Activated CD4-positive, alpha-beta T cell treated with anti-CD3 and anti-CD28 coated beads for 48 hours (primary cell): ENCODE measurements at places on chromosomes 6 and 20.

- no peak for DNase-seq
Observed at GRCh38 chr6:106186714-106187113, 100.6 kb downstream of the PRDM1 start.

DNA sequence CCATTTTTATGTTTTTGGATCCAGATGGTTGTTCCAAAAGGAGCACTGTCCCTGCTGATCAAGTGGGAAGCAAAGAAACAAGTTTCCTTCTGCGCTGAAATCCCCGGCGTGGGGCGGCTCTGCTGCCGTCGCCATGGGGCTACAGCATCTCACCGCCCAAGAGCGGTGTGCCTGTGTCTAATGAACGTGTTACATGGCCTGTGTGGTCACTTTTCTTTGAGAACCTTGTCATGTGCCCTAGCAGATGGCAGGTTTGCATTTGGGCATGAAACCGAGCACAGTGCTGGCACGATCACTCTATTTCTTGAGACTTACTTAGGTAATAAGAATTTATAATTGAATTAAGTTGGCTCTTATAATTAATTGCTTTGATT is 51.9 kb downstream of the ZDHHC14 start:
- no peak for DNase-seq

DNA sequence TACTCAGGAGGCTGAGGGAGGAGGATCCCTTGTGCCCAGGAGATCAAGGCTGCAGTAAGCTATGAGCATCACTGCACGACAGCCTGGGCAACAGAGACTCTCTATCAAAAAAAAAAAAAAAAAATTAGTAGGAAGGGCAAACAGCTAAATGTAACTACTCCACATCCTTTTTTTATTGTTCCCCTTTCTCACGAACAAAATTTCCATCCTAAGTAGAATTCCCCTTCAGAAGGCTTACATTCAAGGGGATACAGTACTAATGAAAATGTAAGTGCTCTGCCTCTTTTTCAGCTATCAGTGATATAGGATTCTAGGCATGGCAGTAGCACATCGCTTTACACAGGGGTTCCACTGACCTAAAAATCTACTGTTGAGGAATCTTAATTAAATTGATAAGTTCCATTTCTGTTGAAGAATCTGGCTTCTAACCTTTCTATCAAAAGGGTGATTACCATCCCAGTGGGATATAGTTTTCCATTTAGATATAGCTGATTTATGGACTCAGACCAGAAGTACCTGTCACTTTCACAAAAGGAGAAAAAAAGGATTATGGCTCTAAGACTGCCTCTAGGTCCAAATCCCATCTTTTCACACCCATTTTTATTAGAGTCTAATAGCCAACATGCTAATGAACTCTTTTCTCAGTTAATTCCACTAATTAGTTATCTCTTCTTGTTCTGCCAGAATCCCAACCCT is 2.6 kb downstream of the B4GALT5 start:
- no peak for DNase-seq

GRCh38 chr6:11386323-11386722 is 151.2 kb upstream of the TMEM170B start:
- no peak for DNase-seq

DNA sequence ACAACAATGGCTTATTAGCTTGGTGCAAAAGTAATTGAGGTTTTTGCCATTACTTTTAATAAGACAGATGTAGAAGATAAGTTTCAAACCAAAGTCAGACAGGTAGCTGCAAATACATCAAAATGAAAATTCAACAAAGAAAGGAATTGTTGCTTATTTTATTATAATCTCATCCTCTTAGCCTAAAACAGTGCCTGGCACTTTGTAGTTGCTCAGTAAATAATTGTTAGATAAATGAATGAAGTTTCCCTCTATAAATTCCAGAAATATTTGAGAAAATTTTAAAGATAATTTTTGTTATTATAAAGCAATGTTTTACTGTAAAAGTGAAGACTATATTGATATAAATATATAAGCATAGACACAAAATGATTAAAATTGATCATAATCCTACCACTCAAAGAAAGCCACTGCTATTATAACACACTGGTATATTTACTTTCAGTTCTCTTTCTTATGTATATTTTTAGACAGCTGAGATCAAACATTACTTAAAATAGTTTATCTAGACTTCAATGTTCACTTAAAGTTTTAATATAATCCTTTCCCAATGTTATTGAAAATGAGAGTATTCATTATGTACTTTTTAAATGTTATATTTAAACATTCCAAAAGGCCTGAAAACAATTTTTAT is 42.5 kb downstream of the SESN1 start:
- no peak for DNase-seq

- DNase-seq: no peak
Observed at GRCh38 chr20:50004229-50004628, 21.4 kb downstream of the SNAI1 start.

- no peak for DNase-seq
Observed at GRCh38 chr6:4565301-4566250, 210.6 kb upstream of the CDYL start.

DNA sequence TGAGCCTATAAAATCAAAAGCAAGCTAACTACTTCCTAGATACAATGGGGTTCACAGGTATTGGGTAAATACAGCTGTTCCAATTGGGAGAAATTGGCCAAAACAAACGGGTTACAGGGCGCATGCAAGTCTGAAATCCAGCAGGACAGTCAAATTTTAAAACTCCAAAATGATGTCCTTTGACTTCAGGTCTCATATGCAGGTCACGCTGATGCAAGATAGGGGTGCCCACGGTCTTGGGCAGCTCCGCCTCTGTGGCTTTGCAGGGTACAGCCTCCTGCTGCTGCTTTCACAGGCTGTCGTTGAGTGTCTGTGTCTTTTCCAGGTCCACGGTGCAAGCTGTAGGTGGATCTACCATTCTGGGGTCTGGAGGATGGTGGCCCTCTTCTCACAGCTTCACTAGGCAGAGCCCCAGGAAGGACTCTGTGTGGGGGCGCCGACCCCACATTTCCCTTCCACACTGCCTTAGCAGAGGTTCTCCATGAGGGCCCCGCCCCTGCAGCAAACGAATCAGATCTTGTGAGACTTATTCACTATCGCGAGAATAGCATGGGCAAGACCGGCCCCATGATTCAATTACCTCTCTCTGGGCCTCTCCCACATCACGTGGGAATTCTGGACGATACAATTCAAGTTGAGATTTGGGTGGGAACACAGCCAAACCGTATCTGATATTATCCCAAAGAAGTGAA is 11.9 kb upstream of the SMIM29 start:
- no peak for DNase-seq

- no peak for DNase-seq
Observed at GRCh38 chr6:167705211-167705750, 121.4 kb upstream of the AFDN start.

DNA sequence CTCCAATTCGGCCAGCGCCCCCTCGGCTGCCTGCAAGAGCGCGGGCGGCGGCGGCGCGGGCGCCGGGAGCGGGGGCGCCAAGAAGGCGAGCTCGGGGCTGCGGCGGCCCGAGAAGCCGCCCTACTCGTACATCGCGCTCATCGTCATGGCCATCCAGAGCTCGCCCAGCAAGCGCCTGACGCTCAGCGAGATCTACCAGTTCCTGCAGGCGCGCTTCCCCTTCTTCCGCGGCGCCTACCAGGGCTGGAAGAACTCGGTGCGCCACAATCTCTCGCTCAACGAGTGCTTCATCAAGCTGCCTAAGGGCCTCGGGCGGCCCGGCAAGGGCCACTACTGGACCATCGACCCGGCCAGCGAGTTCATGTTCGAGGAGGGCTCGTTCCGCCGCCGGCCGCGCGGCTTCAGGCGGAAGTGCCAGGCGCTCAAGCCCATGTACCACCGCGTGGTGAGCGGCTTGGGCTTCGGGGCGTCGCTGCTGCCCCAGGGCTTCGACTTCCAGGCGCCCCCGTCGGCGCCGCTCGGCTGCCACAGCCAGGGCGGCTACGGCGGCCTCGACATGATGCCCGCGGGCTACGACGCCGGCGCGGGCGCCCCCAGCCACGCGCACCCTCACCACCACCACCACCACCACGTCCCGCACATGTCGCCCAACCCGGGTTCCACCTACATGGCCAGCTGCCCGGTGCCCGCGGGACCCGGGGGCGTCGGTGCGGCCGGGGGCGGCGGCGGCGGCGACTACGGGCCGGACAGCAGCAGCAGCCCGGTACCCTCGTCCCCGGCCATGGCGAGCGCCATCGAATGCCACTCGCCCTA is 963 bp downstream of the FOXF2 start:
- no peak for DNase-seq

DNA sequence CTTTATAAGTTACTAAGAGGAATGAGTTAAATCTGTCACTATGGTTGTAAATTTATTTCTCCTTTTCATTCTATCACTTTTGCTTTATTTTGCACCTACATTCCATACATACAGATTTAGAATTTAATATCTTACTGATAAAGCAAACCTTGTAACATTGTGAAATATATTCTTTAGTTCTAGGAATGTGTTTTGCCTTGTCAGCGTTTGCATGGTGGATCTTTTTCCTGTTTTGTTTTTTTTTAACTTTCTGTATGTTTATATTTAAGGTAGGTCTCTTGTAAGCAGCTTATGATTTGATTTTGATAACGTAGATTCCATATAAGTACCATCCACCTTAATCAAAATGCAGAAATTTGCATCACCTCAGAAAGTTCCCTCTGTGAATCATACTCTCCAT is 16.4 kb downstream of the RAB22A start:
- no peak for DNase-seq

DNA sequence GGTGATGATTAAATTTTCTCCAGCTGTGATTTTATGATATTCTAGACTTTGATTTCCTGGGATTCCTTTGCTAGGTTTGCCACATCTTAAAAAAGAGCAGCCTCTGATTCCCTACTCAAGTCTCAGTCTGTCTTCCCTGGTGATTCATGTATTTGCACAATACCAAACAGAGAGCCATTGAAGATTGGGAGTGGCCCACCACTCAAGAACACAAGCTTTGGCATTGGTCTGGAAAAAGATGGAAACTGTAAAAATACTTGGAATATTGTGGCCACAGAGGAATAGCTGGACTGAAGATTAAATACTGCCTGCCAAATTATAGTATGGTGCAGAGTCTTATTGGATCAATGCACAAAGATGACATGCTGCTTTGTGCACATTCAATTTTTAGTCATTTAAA is 32.9 kb downstream of the PTCHD4 start:
- DNase-seq: no peak

DNA sequence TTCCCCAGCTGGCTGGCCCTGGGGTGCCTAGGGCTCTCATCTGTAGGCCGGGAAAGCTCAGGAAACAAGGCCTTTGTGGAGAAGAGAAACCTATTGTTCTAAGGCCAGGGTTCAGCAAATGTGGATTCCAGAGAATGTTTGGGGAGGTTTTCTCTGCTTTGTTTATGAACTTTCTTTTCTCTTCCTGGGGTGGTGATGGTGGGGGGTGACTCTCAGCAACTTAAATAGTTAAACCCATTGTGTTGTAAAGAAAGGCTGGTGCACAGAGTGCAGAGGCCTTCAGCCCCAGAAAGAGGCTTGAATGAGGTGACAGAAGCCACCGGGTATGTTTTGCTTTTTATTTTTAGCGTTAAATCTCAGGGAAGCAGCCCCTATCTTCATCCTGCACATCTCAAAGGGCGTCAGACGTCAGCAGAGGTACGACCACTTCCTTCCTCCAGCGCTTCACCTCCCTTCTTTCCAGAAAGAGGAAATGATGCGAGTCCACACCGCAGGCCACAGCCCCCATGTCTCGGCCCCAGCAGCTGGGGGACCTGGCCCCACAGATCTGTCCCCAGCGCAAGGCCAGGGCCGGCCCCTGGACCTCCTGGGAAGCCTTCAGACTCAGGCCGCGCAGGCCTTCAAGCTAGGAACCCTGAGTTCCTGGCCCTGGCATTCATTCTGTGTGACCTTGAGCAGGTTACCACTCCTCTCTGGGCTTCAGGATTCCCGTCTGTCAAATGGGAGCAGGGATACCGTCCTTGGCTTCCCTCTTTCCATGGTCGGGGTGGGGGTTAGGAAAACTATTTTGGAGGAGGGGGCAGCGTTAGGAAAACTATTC is 605 bp upstream of the PPP1R16B start:
- DNase-seq: peak; percentile 70

- no peak for DNase-seq
Observed at GRCh38 chr6:87645080-87645479, 55.1 kb downstream of the ORC3 start.

- no peak for DNase-seq
Observed at GRCh38 chr6:78832091-78832808, 35.1 kb upstream of the IRAK1BP1 start.

GRCh38 chr6:10163203-10163962 is 251.5 kb downstream of the TFAP2A start:
- DNase-seq: no peak

DNA sequence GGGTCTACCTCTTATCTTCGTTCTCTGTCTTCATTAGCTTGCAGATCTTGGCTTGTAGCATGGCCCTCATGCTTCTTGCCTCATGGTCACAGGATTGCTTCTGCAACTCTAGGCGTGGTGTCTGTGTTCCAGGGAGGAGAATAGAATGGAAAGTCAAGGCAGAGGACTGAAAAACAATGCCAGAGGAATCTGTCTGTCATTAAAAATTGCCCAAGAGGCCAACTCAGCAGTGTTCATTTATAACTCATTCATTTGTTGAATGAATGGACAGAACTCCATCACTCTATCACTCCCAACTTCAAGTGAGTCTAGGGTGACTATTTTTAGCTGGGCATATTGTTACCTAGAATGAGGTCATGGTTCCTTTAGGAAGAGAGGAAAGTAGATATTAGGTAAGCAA is 179.6 kb downstream of the UST start:
- DNase-seq: no peak

DNA sequence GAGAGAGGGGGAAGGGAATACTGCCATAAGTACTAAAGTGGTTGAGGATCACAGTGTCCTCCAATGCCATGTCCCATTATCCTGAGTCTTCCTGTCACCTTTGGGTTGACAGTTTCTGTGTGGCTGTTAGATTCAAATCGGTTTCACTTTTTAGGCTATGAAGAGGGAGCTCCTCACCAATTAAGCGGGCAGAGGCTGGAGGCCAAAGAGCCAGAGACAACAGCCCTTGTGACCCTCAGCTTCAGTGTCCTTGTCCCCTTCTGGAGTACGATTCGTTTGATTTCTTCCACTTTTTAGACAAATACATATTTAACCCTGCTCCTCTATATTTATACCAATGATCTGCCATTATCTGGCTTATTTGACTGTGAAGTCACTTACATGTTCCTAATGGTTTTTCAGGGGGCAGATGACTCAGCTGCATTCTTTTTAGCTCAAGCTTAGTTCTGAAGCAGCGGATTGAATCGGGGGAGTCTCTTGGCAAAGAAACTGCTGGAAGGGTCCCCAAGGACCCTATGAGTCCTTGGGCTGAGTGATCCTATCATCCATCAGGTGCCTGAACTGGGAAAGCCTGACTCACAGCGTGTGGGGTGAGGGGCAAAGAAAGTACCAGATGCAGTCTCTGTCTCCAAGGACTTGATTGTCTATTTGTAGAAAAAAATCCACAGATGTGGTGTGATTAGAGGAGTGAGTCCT is 18.2 kb downstream of the FERMT1 start:
- DNase-seq: no peak
